ENCODE measurements at places on chromosomes 7 and 10.

DNA sequence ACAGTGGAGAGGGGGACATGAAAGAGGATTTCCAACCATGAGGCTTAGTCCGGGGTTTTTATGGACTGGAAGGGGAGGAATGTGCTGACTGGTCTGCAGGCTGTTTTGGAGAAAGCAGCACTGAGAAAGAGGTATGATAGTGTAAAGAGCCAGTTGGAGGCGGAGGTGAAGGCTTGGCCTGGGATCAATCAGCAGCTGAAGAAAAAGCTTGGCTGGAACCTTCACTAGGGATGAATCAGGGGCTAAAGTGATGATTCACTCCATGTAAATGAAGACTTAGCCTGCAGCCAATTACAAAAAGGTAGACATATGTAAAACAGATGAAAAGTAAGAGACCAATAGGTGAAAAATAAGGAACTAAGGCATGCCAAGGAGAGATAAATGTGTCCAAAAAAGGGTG is 1382.6 kb downstream of the GATA3 start:
- DNase-seq, result no peak

- no peak for DNase-seq
Observed at GRCh38 chr7:79454361-79454960, 994 bp upstream of the MAGI2 start.

DNA sequence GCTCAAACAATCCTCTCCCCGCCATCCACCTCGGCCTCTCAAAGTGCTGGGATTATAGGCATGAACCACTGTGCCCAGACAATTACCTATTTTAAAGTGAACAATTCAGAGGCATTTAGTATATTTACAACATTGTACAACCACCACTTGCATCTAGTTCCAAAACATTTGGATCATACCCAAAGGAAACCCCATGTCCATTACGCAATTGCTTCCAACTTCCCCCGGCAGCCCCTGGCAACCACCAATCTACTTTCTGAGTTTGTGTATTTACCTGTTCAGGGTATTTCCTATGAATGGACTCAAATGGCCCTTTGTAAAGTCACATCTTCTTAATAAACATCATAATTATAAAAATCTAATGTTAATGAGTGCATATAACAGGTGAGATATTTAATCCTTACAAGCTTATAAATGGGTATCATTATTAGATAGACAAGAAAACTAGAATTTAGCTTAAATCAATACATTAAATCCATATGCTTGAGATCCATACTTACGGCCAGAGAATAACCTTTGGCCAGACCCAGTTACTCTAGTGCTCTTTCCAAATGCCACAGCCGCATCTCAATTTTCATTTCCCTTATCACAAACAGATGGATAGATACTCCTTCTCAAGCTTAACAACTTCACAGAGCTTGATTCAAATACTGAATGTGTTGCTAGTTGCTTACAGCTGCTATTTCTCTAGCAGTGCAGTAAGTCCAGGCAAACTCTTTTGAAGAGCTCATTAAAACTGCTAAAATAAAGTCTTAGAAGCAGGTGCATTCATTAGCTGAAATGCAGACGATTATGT is 133.4 kb upstream of the MKLN1 start:
- DNase-seq, result no peak

- no peak for DNase-seq
Observed at GRCh38 chr10:126421756-126422256, 33.5 kb upstream of the ADAM12 start.

DNA sequence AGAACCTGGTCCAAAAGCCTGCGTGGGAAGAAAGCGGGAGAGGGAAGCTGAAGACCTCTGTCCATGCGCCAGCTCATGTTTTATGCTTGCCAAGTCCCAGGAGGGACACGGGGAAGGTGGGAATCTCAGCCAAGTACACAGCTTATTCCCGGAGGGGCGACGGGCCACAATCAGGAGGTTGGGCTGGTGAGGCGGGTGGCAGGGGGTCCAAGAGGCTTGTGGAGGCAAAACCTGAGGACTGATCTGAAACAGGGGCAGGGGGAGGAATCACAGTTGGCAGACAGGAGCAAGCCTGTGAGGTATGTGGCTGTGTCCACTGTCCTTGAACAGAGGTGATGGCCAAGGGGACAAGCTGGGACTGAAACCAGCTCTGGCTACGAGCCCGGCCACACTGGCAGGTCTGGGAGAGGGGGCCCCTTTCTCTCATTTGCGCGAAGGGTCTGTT is 38.0 kb upstream of the LEP start:
- no peak for DNase-seq

DNA sequence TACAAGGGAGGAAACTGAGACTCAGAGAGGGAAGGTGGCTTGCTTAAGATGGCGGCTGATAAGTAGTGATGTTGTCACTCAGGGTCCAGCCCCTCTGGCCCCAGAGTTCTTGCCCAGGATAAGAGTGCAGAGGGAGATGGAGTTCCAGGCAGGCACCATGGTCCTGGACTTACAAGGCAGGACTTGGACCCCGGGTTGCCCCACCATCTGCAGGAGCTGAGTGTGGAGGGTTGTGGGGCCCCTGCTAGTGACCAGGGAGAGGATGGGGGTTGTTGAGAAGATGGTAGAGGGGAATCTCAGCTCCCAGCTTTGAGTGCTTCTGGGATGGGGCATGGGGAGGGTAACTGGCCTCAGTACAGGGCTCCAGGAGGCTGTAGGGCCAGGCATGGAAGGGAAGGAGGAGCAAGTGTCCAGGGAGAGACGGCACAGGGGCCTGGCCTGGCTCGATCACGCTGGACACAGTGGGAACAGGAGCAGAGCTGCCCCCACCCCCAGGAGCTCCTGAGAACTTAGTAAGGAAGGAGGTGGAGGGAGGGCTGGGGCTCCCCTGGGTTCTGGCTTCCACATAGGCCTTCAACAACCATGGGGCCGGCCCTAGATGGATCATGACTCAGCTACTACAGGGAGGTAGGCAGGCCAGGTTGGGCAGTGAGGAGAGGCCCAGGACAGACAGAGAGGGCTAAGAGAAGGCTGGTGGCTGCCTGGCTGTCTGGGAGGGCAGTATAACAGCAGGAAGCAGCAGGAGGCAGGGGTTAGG is 28.2 kb downstream of the PPIF start:
- peak; percentile 12 for DNase-seq

- DNase-seq, result no peak
Observed at GRCh38 chr10:32411797-32412498, 34.0 kb upstream of the CCDC7 start.

- DNase-seq, result no peak
Observed at GRCh38 chr10:48493083-48493871, 111.6 kb downstream of the ARHGAP22 start.

GRCh38 chr10:128018236-128018635 is 108.0 kb downstream of the MKI67 start:
- DNase-seq, result no peak
